ENCODE measurements at places on chromosomes 1 and 21.

DNA sequence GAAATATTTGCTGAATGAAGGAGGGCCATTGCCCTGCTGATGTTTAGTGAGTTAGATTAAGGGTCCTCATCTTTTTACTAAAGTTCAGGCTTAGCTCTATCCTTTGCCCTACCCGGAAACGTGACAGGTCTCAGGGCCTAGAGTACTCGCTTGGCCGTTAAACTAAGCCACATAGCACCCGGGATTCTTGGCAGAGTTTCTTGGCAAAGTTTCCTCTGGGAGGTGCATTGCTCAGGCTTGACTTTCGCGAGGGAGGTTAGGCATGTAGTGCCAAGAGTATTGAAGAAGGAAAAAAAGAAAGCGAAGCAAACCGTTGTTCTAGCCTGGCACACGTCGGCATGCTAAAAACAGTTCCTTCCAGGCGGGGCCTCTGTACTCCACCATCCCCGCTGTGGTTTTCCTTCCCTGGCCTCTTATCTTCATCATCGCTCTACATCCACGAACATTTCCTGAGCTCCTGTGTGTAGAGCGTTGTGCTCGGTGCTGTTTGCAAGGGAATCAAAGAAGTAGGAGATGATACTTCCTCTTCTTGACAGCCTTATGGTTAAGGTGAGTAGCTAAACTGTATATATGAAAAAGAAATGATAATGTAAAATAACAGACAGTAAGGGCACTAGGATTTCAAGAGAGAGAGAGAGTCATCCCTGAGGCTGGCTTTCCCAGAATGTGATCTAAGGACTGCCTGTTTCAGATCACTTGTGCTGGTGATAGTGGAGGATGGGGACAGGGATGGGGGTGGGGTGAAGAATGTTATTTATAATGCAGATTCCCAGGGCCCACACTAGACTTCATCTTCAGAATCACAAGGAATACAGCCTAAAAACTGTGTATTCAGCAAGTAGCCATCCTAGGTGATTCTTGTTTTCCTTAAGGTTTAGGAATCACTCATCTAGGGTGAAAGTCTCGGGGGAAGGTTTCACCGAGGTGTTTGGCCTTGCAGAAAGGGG is 18.8 kb downstream of the RNF220 start:
- no peak for DNase-seq

- no peak for DNase-seq
Observed at GRCh38 chr1:117795190-117795589, 134.2 kb downstream of the GDAP2 start.

DNA sequence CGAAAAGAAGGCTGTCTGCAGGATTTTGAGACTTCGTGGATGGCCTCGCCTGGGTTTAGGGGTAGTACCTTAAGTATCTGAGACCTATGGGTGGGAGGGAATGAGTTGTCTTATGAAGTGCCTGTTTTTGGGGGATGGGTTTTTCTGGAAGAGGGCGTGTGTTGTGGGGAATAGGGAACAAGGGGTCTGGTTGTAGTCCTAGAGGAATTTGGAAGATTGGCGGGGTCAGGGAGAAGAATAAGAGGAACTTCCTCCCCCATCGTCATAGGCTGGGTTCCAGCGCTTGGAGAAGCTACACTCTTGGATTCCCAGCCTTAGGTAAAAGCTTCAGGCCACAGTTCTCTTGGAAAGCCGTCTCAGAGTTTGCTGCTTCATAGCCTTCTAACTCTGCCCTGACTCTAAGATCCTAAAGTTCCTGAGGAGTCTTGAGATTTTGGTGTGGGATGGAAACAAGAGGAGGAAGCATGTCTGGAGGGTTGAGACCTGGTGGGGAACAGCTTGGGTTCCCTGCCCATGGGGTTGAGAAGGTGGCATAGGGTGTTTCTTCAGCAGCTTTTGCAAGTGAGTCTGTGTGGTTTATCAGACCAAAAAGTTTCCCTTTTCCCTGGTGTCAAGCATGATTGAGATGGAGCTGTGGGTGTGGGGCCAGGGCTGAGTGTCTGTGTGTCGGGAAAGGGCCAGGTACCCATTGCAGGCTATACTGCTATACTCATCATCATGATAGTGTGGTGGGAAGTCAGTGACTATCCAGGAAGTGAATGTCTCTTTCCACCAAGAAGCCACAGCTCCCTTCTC is 1.8 kb downstream of the VANGL2 start:
- no peak for DNase-seq

DNA sequence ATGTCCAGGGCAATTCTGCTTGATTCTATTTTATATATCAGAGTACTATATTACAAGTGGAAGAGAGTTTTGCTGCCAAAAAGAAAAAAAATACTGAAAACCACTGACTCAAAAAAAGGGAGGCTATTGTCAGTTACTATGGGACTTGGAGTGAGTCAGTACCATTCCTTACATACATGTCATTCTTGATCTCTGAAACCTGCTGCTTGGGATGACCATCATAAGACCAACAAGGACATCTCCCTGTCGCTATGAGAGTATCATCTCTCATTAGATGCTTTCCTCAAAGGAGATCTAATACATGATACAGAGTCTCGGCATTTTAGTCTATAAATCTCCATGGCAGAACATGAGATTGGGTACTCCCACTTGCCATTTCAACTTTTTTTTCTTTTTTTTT is 11.8 kb upstream of the INPP5B start:
- no peak for DNase-seq

DNA sequence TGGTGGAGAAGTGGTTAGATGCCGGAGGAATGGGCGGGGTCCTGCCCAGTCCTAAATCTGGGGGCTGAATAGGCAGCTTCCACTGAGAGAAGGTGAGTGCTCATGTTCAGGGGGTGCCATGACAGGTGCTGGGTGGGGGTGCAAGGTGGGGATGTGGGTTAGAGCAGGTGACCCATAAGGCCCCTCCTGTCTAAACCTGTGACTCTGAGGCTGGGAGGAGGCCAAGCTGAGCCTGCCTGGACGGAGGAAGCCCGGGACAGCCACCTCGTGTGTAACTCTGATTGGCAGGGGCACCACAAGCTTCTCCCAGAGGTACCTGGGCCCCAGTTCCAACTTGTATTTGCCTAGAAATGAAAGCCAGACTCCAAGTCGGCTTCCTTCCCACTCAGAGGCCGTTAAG is 10.7 kb downstream of the GPR157 start:
- no peak for DNase-seq

DNA sequence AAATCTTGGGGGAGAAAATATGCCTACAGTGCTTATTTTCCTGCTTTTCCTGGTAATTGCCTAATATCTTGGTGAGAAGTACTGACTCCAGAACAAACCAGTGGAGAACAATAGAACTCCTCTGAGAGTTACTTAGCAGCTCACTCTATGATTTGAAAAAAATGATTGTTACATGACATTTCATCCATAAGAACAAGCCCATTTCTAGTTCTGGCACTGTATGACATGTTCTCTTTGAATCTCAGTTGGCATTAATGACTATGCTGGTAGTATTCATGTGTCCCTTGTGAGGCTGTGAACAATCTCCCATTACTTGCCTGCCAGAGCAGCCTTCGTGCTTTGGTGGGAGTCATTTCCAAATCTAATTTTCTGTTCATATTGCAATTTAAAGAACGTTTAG is 58.0 kb downstream of the CLIC4 start:
- no peak for DNase-seq

- DNase-seq, result no peak
Observed at GRCh38 chr1:224212618-224213061, 29.6 kb downstream of the DEGS1 start.

DNA sequence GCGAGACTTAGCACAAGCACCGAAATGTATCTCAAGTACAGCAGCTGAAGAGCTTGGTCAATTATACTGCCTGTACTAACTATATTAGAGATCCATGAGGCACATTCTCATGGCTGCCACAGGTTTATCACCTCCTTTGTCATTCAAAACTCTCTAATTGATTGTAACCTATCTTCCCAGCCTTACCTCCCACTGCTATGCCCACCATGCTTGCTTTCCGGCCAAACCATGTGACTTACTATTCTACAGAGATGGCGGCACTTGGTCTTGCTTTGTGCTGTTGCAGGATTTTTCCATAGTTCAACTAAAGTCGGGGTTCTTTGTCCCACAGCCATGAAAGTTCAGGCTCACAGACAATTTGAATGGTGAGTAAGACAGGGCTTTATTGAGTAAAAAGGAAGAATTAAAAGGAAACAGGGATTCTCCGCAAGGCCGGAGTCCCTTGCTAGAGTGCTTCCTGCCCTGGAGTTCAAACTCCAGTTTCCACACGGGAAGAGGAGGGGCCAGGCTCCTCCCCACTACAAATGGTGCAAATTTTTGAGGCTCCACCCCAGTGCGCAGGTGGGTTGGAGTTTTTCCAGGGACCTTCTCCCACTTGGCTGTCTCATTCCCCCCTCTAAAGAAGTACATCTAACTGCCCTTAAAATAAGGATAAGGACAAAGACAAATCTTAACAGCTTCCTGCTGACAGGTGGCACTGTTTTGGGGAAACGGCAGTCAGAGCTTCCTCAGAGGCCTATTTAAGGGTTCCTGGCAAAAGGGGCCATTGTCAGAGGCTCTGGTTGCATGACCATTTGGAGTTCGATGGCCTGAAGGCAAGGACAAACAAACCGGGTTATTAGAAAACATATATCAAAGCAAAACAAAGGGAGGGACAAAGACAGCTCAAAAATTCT is 28.7 kb downstream of the FMO2 start:
- no peak for DNase-seq

DNA sequence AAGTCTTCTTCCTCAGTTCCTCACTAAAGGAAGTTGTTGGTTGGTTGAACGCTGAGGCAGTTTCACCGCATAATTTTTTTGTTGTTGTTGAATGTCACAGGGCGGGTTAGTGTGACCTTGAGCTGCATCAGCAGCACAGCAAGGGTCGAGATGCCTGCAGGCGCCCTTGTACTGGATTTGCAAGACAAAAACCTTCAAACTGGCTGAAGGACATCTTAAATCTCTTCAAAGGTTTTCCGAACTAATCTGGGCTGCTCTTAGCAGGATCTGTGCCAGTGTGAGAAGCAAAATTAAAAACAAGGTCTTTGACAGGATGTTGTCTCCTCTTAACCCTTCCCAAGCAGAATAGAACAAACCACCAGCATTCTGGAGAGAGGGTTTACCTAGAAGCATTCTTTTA is 59.4 kb downstream of the NRIP1 start:
- no peak for DNase-seq

GRCh38 chr1:241695246-241696171 is 43.4 kb downstream of the WDR64 start:
- DNase-seq, result no peak

- DNase-seq, result no peak
Observed at GRCh38 chr1:152878042-152878441, at the start of gene SMCP. Gene SMCP, plus strand, starts transcription at chr1:152878322. Its CDS starts 6,101 bp downstream, at chr1:152884423.

GRCh38 chr21:37047079-37047478 is 25.8 kb downstream of the PIGP start:
- no peak for DNase-seq

DNA sequence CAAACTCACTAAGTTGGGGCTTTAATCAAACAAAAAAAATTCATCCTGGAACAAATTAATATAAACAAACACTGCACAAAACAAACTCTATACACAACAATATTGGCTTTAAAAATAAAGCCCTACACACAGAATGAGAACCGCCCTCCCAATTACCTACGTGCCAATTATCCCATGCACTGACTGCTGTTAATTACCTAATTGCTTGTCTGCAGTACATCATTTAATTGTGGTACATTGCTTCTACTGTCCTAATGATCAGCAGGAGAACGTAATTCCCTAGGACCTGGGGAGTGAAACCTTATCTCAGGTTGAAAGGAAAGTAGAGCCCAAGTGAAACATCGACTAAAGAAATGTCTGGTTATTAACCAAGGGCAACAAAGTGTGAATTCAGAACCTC is 364.5 kb downstream of the KCNH1 start:
- no peak for DNase-seq

DNA sequence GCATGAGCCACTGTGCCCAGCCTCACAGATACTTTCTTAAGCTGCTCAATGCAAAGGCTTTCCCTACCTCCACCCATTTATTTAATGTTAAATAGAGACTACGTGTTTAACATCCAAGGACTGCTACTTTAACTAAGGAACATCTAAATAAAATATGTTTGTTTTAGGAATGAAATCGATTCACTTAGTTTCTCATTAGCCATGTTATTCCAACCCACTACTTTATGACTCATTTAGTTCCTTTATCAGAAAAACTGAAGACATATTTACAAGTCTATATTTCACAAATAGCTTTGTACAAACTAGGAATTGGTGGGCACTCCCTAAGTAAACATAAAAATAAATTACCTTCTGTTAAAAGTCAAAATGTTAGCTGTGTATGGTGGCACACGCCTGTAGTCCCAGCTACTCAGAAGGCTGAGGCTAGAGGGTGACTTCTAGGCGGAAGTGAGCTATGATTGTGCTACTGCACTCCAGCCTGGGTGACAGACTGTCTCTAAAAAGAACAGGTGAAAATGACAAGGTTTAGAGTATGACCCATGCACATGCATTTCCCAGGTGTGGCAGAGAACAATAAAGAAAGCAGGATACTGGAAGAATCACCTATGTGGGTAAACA is 39.9 kb upstream of the AK4 start:
- DNase-seq, result no peak

GRCh38 chr1:156600733-156601121 is 552 bp downstream of the GPATCH4 start:
- DNase-seq, result no peak

DNA sequence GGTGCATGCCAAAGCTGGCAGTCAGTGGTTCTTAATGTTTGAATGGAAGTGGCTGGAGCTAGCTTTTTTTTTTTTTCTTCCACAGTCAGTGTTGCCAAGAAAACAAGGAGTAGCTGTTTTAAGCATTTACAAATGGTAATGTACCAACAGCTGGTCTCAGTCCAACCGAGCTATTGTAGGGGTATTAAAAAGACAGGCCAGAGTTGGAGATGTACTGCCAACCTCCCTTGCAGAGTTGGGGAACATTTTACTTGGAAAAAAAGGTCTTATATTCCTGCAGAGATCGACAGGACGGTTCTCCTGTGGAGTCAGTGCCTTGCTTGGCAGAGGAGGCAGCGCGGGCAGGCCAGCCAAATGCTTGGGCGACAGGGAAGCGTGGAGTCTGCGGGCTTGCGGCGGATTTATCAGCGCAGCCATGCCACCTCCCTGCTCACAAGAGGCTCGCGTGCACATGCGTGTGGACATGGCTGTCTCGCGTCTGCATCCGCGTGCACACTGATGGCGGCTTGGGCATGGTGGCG is 338.1 kb downstream of the RPS6KC1 start:
- no peak for DNase-seq

DNA sequence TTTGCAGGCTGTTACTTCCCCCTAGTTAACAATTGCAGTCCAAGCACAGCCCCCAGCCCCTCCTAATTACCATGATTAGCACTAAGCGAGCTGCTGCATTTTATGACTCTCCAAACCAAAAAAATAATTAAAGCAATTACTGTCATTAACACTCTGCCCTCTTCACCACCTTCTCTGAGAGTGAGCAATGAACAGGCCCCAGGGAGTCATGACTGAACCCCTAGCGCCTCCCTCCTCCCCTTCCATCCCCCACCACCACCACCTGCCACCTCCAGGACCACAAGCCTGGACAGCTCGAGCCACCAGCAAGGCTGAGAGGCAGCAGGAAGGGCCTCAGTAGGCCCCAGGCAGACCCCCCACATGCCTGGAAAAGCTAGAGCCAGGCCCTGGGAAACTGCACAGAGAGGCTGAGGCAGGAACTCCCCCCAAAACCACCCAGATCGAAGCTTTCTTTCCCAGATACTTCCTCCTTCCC is 35.5 kb upstream of the ZC3H12A start:
- DNase-seq, result no peak

All from NCI-H1048 (cell line).